ENCODE measurements at places on chromosomes 1 and 21.

- DNase-seq: no peak
Measured at GRCh38 chr21:45575304-45575992, 33.2 kb upstream of the SLC19A1 start.

DNA sequence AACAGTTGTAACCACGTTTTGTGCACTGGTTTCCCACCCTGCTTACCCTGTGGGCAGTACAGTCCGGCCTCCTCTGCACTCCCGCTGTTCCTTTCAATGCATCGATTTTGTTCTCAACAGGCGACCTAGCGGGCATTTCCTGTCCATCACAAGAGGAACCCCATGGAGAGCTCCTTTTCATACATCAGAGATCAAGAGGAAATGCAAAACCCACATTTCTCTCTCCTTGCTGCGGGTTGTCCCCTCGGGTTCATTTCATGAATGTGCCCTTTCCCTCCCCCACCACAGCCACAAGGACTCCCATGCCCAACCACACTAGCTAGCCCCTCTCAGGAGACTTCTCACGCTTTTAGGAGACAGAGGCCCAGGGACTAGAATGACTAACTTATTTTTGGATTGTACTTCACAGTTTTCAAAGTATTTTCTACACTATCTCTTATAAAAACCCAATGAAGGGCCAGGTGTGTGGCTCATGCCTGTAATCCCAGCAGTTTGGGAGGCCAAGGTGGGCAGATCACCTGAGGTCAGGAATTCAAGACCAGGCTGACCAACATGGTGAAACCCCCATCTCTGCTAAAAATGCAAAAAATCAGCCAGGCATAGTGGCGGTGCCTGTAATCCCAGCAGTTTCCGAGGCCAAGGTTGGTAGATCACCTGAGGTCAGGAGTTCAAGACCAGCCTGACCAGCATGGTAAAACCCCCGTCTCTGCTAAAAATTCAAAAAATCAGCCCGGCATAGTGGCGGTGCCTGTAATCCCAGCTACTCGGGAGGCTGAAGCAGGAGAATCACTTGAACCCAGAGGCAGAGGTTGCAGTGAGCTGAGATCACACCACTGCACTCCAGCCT, 18.4 kb downstream of the ATP1A4 start:
- no peak for DNase-seq

- DNase-seq: no peak
Measured at GRCh38 chr1:87950369-87950768, 621.7 kb downstream of the LMO4 start.

GRCh38 chr21:16592381-16592780, 862.6 kb downstream of the USP25 start:
- no peak for DNase-seq

DNA sequence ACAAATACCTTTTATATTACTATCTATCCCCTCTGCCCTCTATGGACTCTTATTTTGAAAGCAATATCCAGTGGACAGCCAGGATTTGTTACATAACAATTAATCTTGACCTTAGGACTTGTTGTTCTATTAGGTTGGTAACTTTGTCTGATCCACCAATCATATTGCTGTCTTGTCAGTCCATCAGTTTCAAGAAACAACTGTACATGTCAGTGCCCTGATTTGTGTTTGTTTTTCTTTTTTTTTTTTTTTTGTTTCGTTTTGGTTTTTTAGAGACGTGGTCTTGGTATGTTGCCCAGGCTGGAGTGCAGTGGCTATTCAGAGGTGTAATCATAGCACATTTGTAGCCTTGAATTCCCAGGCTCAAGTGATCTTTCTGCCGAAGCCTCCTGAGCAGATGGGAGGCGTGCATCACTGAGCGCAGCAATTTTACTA, 1.5 kb upstream of the SCP2 start:
- DNase-seq: no peak

- DNase-seq: no peak
Measured at GRCh38 chr1:32336963-32337675, 1.1 kb upstream of the MARCKSL1 start.

GRCh38 chr1:98761219-98761865, 99.8 kb downstream of the SNX7 start:
- DNase-seq: no peak

GRCh38 chr1:164971391-164971790, 385.1 kb downstream of the LMX1A start:
- no peak for DNase-seq

DNA sequence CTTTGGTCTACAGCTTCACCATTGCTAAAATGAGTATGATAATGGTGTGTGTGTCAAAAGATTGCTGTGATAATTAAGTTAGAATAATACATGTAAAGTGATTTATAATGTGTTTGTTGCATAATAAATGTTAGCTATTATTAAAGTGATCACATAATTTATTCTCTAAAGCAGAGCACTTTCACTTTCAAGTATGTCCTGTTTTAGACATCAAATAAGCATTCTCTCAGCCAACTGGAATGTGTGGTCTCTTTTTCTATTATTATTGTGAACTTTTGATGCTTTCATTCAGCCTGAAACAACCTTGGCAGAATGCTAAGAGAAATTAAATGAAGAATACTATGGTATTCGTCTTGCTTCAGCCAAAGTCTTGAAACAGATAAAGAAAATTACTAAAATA, 102.8 kb upstream of the COL11A1 start:
- DNase-seq: no peak

DNA sequence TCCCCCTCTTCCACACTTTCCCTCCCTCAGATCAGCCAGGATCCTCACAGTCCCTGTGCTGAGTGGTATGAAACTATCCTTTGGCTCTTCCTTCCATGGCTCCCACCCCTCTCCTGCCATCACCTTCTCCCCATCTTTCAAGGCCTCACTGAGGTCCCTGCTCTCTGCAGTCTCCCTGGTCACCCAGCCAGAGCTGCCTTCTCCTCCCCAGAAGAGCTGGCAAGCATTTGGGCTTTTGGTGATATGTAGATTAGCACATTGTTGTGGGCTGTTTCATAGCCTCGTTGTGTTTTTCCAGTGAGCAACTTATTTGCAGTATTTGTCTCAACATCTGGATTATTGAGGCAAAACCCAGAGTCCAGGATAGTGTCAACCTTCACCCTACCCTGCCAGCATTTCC, 2.2 kb downstream of the CSF1 start:
- DNase-seq: no peak

DNA sequence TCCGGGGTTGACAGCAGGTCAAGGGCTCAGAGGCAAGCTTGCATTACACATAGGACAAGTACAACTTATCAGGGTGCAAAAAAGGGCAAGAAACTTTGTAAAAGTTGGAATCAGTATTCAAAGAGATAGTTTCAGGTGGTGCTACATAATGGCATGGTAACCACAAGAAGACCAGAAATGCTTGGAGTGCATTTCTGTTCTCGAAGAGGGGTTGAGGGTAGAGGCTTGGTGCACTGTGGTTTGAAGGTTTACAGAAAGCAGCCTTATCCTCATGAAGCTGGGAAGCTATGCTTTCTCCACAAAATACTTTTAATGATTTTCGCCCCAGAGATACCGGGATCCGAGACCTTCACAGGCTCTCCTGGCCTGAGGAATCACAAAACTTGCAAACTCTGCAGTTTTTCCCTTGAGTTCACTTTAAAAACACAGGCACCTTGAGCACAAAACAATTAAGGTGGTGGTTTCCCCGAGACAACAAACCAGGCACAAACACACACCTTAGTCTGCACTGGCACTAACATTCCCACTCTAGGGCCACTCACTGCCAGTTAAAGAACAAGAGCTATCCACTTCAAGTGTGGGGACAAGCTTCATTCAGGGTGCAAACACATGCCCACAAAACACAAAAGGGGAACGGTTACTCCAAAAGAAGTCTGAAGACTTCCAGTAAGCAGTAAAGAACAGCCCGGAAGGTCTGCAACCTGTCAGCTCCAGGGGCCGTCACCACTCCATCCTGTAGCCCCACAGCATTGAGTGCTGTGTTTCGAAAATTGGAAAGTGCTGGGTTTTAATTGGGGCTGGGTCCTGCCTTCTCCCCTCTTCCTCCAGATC, 29.8 kb upstream of the NFIA start:
- DNase-seq: no peak

DNA sequence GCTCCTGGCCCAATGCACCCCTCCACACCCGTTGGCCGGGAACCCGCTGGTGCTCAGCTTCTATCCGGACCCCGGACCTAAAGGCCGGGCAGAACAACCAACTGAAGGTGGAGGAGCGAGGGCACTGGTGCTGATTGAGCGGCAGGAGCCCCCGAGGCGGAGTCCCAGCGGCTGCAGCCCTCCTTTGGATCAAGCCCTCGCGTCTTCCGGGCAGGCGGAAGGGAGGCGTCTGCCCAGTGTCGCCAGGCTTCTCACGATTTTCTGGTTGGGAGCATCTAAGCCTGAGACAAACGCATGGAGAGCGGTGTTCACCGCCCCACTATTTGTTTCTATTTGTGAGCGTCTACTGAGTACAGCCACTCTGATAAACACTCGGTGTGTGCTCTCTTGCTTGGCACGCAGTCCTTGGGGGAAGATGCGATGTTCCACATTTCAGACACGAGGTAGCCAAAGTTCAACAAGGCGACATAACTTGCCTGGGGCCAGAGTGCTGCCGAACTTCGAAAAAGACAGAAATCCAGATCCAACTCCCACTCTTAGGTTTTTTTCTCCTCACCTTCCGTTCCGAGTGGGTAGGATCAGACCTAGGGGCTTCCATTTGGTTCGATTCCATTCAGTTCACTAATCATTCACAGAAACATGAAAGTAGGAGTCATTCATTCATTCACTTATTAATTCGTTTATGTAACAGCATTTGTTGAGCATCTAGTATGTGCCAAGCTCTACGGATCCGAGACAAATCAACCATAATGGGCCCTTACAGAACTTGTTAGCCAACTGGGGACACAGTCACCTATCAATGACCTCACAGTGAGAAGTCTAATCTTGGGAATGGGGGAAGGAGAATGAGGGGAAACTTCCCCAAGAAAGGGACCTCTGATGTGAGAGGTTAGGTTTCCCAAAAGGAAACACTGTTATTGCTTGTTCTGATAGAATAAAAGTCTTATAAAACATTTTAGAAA, 4.9 kb upstream of the DMRTA2 start:
- no peak for DNase-seq

DNA sequence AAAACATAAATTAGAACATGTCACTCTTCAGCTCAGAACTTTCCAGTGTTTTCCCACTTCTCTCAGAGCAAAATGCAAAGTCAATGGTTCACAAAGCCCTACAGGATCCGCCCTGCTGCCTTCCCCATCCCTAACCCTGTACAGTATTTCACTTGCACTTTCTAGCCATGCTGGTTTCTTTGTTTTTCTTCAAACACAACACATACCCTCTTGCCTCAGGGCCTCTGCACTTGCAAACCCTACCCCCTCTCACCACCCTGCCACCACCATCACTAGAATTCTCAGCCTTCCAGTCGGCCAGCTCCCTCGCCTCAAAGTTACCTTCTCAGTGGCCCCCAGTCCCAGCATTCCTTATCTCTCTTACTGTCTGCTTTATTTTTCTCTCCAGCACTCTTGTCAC, 17.6 kb downstream of the TEX35 start:
- no peak for DNase-seq

- DNase-seq: no peak
Measured at GRCh38 chr1:22273686-22274681, 131.1 kb upstream of the WNT4 start.

DNA sequence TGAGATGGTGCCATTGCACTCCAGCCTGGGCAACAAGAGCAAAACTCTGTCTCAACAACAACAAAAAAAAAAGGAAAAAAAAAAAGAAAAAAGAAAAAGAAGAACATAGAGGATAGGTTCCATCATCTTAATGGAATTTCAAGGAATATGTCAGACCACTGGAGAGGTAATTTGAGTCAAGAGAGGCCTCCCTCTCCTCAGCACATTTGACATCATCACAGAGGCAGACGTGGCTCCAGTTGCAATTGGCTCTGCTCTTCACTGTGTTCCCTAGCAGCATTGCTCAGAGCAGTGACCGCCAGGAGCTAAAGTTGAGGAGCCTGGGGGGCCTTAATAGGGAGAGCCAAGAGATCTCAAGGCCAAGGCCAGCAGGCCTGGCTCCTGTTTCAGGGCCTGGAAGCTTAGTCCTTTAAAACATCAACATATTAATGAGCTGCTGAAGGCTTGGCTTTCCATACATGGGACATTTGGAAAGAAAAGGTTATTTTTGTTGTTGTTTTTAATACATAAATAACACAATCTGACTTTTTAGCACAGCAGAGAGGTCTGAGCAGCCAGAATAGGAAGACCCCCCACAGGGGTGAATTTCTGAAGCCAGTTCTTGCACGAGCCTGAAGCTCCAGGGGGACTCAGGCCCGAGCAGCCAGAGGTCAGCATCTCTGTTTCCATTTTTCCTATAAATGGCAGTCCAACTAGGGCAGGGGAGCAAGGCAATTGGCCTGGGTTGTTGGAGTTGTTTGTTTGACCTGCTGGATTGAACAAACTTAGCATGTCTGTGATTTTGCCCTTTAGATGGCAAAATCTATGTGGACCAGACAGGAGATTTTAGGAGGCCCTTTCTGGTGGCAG, 118.3 kb upstream of the FGGY start:
- no peak for DNase-seq

DNA sequence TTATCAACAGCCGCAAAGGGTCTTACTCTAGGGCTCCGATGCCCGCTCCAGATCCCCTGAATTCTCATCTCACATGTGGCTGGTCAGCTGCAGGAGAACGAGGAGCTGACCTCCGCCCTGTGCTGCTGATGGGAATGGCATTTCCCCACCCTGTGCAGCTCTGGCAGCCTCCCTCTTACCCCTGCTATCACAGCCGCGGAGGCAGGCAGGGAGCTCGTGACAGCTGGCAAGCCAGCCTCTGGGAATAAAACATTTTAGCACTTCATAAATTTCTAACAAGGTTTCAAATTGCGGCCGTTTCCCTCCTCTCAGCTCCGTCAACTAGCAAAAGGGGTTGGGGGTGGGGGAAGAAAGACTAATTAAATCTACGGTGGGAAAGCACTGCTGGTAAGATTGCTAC, 81.1 kb downstream of the DSCAM start:
- DNase-seq: no peak

GRCh38 chr1:85935234-85935633, 221.3 kb downstream of the COL24A1 start:
- no peak for DNase-seq

- DNase-seq: no peak
Measured at GRCh38 chr1:160623227-160623633, 23.6 kb downstream of the SLAMF1 start.

DNA sequence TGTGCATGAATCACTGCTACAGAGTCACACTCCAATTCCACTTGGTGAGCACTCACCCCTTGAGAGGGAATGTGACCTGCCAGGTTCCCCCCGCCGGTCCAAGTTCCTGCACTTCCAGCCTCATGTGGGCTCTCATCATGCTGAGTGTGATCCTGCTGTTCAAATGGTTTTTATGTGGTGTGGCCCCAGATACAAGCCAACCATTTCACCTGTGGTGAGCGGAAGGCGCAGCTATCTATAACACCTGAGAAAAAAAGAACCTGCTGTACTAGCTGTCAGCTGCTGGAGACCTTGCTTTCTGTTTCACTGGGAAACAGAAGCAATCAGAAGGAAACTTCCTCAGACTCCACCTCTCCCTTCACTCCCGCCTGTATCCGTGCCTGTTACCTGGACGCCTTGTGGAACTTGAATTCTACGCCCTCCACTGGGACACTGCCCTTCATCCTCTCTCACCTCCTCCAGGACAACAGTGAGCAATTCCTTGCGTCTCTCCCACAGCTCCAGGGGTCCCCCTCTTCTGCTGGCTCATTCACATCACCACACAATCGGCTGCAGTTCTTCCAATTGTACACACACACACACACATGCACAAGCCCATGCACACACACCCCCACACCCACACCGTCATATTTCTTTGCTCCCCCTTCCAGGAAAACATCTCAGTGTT, 64.4 kb upstream of the RPL11 start:
- DNase-seq: no peak

Data from cortex of kidney (tissue), 1 donor.